Muscle of leg (tissue), 16 donors: ENCODE measurements at places on chromosomes 1 and 21. TPM values are rescaled to one million over a fixed set of nuclear protein-coding genes. Genes with fewer than 3 reads are reported as not detected.
A peak's percentile ranks its signal among the peaks of the same experiment; 100 is the strongest.

LMX1A gene
- polyA plus RNA-seq: 0.37 TPM

TGFB2 gene
- polyA plus RNA-seq: 41.7 TPM

DNA sequence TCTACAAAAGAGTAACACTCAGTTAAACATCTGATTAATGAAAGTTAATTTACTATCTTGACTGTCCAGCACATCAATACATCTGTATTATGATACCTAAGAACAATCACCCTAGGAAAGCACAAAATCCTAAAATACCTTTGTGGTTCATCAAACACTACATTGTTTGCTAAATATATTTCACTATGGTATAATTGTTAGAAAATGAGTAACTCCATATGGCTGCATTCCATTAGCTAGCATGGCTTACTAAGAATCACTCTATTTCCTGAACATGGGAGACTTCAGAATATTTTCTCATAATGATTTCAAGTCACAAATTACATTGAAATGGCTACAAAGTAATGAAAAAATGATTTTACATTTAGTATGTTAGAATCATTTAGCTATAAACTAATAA, 12.5 kb downstream of the TRMT1L start:
- no peak for DNase-seq

DNA sequence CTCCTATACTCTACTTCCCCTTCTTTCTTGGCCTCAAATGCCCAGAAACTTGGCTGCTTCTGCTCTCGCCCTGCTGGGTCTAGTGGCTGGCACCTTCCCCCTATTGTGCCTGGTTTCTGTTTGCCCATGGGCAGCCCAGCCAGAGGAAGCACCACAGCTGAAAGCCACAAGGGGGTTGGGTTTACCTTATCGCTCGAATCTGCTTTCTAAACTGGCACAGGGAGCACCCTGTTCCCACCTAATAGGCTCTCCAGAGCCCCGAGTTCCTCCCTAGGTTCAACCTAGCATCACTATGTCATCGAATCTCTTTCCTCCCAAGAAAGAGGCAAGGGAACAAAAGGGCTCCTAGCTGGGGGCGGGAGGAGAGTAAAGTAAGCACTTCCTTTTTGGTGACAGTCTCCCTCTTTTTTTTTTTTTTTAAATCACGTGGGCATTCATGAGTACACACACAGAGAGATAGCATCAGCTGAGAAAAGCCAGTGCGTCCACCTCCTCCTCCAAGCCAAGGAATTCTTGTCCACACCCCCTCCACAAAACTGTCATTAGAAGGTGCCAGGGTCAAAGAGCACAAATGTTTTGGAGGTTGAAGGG, 72.8 kb downstream of the PLEKHA6 start:
- DNase-seq: peak; percentile 48

- DNase-seq: no peak
Observed at GRCh38 chr1:2937805-2938204, 83.5 kb upstream of the ACTRT2 start.

GRCh38 chr1:5408401-5408800, 583.8 kb downstream of the NPHP4 start:
- peak; percentile 10 for DNase-seq

GRCh38 chr1:41122851-41123518, 101.5 kb upstream of the SLFNL1 start:
- DNase-seq: peak; percentile 46
